ENCODE measurements at places on chromosomes 5 and 9. TPM values are rescaled to one million over a fixed set of nuclear protein-coding genes. Genes with fewer than 3 reads are reported as not detected.

Gene APBA1
- total RNA-seq: 3.0 TPM

DNA sequence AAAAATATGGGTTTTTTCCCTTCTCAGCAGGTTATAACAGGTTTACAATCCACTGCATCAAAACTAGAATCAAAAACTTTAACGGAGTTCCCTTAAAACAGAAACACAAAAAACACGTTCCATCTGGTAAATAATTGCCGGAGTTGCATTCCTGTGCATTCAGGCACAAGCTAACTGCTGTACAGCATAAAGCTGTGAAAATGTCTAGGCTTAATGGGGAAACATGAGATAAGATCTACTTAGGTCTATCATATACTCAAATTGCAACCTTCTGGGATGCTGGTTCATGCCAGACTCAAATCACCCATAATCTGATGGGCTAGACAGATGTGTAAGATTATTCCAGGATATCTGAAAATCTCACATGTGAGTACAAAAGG, 265.3 kb downstream of the DOCK8 start:
- no peaks in the 10 kb centered on the region for H3K27me3 ChIP-seq
- DNase-seq: no peak
- no peaks in the 10 kb centered on the region for H3K4me1 ChIP-seq
- no peak overlapping the region for H3K27ac ChIP-seq

Gene EDIL3
- 3.5 TPM for total RNA-seq

DNA sequence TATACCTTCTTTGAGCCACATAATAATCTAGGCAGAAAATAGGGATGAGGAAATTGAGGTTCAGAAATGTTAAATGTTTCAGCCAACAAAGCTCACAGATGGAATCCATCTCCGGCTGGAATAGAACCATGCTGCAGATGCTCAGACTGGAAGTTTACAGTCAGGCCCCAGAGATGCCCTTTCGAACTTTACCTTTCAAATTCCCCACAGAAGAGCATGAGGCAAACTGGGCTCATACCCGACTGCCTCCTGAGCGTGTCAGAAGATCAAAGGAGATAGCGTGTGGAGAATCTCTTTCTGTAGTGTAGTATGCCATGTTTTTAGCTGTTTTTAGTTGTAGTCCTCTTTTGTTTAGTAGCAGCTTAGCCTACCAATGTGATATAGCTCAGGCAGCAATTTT, 72.0 kb upstream of the DAP start:
- no peak overlapping the region for H3K27ac ChIP-seq
- H3K4me3 ChIP-seq: no peak overlapping the region
- no peaks in the 10 kb centered on the region for H3K27me3 ChIP-seq
- H3K4me1 ChIP-seq: no peaks in the 10 kb centered on the region
- DNase-seq: no peak
- no peaks in the 10 kb centered on the region for H3K36me3 ChIP-seq

Data from left ventricle myocardium inferior (tissue), 1 donor.